ENCODE measurements at places on chromosomes 7 and 10.

GRCh38 chr7:107007892-107008287 lies 36.6 kb upstream of the PRKAR2B start:
- no peak for DNase-seq

GRCh38 chr10:107487284-107487683 lies 322.8 kb upstream of the SORCS1 start:
- DNase-seq, result no peak

DNA sequence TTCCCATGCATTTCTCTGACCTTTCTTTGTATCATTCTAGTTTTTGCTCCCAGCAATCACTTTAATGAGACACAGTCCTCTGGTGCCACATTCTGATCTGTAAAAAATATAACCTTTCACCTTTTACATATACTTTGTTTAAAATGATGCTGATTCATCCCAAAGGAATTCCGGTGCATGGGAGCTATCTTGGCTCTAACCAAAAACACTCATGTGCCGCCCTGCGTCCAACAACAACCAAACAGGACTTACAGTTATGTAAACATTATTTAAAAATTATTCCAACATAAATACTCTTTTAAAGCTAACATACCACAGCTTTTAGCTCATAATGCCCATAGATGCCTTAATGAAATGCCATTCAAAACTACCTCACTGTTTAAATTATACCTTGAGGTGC lies 7.7 kb upstream of the OPALIN start:
- no peak for DNase-seq

DNA sequence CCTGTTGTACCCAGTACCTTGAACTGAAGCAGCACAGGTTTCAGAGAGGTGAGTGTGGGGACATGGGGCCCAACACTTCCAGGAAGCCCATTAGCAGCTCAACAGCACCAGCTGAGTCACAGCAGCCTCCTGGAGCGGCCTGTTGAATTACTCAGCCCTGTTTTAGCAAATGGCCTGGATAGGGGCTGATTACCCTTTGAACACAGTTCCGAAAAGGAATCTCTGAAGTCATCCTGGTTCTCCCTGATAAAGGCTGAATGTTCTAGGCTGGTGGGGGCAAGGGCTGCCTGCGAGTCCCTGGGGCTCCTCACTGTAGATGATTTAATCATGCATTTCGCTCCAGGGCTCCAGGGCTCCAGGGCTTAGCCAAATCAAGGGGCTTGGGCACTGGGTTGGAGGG lies 287.5 kb downstream of the GRID1 start:
- DNase-seq, result no peak

DNA sequence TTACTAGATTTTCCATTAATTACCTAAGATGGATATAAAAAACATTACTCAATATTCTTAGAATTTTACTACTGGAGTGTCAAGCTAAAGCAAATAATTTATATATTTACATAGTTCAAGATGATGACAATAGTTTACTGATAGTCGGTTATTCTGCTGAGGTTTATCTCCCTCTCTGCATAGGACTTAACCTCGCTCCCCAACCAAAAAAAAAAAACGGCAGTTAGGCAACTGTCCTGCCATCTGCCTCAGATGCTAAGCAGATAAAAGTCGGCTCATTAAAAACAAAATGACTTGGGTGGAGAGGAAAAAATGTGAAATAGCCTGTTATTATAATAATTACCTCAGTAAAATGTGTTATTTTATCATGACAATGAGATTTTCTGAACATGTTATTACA lies 14.0 kb upstream of the ITGB8 start:
- DNase-seq, result no peak

- DNase-seq, result no peak
Observed at GRCh38 chr7:142960955-142961512, 1.1 kb downstream of the KEL start.

DNA sequence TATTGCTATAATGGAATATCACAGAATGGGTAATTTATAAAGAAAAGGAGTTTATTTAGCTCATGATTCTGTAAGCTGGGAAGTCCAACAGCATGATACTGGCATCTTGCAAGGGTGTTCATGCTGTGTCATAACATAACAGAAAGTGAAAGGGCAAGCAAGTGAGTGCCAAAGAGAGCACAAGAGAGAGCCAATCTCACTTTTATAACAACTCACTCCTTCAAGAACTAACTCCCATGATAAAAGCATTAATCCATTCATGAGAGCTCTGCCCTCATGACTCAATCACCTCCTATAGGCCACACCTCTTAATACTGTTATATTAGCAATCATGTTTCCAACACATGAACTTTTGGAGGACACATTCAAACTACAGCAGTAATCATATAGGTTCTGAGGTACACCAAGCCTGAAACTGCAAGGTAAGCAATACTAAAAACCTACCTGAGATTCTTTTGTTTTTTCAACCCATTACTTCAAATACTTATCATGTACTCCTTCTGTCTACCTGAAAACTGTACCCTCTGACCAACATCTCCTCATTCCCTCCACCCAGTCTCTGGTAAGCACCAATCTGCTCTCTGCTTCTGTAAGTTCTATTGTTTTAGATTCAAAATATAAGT lies 219.7 kb downstream of the MTERF1 start:
- no peak for DNase-seq

DNA sequence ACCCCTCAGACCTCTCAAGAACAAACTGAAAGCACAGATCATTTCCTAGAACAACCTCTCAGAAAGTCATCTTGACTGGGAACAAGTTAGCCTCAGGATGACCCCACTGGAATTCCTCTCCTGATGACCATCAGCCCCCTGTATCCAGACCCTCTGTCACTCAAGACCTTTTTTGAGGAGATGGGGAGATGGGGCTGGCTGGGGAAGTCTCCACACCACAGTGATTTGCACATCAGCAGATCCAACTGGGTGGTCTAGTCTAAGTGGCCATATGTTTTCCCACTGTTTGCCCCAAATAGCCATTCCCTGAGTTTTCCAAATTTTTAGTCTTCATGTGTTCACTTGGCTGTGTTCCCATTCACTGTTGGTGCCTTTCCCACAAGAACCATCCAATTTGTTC lies 452.4 kb upstream of the NPVF start:
- DNase-seq, result no peak

DNA sequence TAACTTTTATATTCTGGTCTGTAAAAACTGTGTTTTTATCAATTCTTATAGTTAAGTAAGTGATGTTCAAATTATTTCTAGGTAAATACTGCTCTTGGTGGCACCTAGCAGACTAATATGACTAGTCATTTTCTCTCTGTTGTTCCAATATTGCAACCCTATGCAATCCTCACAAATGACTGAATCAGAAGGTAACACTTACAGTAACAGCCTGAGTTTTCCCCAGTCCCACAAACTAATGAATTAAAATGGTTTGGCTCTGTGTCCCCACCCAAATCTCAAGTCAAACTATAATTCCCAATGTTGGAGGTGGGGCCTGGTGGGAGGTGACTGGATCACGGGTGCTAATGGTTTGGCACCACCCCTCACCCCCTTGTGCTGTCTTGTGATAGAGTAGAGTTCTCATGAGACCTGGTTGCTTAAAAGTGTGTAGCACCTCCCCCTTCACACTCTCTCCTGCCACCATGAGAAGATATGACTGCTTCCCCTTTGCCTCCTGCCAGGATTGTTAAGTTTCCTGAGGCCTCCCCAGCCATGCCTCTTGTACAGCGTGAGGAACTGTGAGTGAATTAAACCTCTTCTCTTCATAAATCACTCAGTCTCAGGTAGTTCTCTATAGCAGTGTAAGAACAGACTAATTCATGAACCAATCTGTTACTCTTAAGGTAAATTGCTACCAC lies 43.5 kb downstream of the MTPN start:
- DNase-seq, result no peak

DNA sequence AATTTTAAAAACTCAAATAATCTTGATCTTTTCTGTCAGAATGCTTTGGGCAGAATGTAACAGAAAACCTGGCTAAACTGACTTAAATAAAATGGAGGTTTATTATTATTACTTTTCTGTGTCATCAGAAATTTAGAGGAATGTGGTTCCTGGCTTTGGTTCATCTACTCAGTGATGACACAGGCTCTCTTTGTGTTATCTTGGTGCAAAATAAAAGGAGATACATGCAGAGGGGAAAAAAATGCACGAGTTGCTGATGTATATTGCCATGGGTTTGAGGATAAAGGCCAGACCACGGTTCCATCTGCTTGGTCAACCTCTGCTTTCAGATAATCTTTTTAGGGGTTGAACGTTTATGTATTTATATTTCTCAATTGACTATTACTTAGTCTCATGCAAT lies 181.4 kb downstream of the SUGCT start:
- no peak for DNase-seq

- no peak for DNase-seq
Observed at GRCh38 chr10:119619215-119619614, 22.5 kb upstream of the TIAL1 start.

DNA sequence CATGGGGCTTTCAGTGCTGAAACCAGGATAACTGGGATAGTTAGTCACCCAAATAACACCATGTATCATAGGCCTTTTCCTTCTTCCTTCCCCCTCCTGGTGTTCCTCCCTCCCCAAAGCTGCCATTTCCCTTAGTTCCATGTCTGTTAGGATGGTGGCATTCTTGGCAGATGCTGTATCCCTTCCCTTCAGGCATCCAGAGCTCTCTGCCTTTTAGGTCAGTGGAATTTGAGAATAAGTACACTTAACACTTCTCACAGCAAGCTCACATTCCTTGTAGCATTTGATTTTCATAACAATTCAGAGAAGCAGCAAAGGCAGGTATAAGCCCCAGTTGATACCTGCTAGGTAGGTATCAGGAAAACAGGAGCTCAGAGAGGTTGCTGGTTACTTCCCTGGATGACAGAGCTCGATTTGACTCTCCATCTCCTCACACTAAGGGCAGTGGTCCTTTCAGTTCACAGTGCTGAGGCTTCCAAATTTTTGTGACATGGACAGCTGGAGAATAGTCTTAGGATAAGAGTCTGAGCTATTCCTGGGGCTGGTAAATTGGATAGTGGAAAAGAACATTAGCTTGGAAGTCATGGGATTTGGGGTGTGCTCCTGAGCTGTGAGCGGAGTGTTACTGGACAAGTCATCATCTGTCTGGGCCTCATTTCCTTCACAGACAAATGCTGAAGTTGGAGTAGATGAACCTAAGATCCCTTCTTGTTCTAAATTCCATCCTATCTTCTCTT lies 108.7 kb upstream of the RHOBTB1 start:
- DNase-seq, result no peak

DNA sequence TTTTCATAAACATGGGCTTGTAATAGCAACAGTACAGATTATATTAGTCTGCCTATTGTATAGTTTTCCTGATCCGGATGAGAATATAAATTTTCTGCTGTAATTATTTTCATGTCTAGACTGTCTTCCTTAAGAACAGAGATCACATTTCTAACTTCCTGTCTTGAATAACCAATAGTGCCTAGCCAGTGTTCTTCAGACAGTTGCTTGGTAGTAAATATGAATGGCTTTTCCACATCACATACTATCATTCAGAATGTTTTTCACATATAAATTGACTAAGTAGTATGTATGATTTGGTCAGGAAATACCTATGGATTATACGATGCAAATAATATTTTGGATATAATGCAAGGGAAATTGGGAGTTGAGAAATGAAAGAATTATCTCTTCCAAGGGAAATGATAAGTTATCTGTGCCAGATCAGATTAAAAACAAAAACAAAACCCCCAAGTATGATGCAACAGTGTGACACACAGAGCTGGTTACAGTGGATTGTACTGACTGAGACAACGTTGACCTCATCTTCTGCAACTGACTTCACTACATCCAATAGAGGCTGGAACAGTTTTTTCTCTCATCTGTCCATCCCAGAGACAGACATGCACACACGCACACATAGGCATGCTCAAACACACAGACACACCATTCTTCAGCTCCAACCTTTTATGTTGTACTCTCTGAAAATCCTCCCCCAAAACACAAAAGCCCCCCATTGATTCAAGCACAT lies 16.4 kb downstream of the ITGA8 start:
- no peak for DNase-seq

DNA sequence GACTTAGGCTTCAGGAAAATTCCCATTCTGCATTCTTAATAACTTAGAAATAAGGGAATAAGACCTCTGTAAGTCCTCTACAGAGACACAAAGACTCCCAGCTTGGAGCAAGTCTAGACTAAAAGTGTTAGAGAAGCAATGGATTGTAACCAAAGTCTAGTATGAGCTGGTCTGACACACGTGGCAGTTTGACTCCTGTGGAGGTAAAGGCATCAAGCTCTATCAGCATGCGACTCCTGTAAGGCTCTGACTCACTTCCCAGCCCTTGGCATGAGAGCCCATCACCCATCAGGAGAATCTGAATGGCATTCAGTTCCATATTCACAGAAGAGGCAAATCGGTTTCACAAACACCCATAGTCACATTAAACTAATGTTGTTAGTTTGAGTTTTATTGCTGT lies 4.4 kb upstream of the VSTM4 start:
- no peak for DNase-seq

DNA sequence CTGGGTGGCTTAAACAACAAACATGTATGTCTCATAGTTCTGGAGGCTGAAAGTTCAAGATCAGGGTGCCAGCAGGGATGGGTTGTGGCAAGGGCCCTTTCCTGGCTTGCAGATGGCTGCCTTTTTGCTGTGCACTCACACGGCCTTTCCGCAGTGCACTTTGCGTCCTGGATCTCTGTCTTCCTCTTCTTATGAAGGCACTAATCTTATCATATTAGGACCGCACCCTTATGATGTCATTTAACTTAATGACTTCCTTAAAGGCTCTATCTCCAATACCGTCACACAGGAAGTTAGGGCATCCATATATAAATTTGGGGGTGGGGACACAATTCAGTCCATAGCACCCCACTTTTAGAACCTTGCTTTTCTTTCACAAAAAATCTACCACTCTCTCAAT lies 255.2 kb downstream of the SNX13 start:
- no peak for DNase-seq

GRCh38 chr10:113756940-113757543 lies 5.6 kb downstream of the PLEKHS1 start:
- DNase-seq, result no peak

GRCh38 chr7:136654406-136654805 lies 214.0 kb upstream of the CHRM2 start:
- DNase-seq, result no peak

DNA sequence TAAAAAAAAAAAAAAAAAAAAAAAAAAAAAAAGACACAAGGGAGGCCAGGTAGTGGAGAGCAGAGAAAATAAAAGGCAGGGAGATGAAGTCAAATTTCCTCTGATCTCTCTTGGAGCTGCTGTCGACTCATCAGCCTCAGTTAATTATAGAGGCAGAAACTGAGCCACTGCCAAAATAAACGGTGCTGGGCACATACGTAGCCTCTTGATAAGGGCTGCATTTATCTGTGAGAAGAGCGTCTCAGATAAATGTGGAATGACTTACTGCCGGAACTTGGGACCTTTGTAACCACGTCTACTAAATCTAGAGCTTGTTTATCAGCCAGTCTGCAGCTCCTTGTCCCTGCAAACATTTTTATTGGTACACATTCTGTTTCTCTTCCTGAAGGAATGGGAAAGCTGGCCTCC lies 162.3 kb downstream of the BAMBI start:
- no peak for DNase-seq

DNA sequence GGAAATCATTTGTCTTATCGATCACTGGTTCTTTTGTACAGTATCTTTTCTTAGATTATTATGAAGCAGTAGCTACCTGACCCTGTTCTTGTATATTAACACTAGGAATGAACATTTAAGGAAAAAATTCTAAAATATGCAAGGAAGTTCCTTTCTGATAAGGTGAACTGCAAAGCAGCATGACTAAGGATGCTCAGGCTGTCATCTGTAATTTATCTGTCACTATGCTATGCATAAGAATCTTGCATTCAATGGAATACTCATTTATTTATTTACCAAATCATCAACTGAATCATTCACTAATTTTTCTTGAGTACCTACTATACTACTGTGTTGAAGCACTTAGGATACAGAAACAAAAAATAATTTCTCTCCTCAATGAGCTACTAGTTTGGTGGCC lies 5.8 kb downstream of the GSDME start:
- DNase-seq, result no peak

GRCh38 chr10:114208351-114208750 lies 29.2 kb downstream of the TDRD1 start:
- DNase-seq, result peak; percentile 26
